GM23338 (cell line): ENCODE measurements at places on chromosomes 2 and 18.

- no peak for DNase-seq
Measured at GRCh38 chr18:79610461-79611039, 69.1 kb upstream of the CTDP1 start.

GRCh38 chr2:108423502-108424251 lies 25.3 kb upstream of the GCC2 start:
- DNase-seq: no peak

DNA sequence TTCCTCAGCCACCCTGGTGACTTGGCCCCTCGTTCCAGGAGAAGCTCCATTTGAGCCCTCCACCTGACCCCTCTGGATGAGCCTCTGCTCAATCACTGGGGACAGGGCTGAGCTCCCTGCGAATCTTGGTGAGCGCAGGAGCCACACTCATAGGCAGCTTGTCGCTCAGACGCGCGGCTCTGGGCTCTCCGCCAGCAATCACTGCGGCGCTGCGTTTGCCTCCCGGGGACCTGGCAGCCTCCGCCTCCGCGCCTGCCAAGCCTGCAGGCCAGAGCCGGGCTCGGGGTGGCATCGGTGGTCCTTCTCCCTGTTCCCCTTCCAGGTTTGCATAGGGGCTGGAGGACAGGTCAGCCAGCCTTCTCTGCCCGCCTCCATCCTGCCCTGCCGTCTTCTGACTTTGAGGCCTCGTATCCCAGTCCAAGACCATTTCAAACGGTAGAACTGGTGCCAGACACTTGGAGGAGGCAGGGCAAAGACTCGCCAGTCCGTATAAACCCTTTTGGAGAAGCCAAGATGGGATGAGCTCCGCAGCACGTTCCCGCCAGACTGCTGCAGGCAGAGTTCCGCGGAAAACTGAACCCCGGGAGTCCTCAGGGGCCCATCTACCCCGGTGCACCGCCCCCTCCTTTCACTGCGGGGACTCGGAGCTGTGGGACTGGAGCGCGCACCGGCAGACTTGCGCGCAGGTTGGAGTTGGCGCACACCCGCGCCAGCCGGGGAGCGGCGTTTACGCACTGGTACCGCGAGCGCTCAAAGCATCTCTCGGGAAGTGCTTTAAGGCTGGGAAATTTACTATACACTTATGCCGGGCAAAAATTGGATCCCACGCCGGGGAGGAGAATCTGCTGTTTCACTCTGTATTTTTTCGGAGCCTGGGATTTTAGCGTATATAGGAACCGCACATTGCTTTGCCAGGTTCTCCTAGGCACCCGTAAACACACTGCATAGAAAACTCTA lies 1.1 kb upstream of the TACR1 start:
- peak; percentile 76 for DNase-seq

- DNase-seq: no peak
Measured at GRCh38 chr2:229408962-229409361, 137.9 kb upstream of the PID1 start.

DNA sequence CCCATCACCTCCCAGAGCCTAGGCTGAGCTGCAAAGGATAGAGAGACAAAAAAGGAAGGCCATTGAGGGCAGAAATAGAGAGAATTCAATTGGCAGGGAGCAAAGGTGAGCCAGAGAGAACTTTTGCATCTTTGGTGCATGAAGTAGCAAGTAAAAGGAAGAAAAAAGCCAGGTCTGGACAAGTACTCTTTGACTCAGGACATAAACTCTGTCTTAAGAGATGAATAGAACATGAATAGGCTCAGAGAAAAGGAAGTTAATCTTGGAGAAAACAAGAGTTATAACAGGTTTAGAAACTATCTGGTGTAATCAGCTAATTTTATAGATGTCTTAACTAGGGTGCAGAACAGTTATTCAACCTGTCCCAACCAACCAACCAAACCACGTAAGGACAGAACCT lies 95.2 kb downstream of the CNTNAP5 start:
- peak; percentile 22 for DNase-seq
